ENCODE measurements at places on chromosomes 3 and 15. TPM values are rescaled to one million over a fixed set of nuclear protein-coding genes. Genes with fewer than 3 reads are reported as not detected.

TCF12 gene
- 88.3 TPM for total RNA-seq

SLC28A1 gene
- total RNA-seq: 0.12 TPM

TEX9 gene
- total RNA-seq: 3.1 TPM

ATP13A5 gene
- not detected for total RNA-seq

TMCO5A gene
- not detected for total RNA-seq

All from uterine smooth muscle cell (primary cell).